T follicular helper cell (primary cell): ENCODE measurements at places on chromosomes 2 and 18.

GRCh38 chr2:151765760-151766410 is 31.6 kb upstream of the NEB start:
- DNase-seq = no peak

GRCh38 chr2:101291973-101292372 is 16.5 kb downstream of the RNF149 start:
- DNase-seq = no peak

GRCh38 chr2:128024816-128025215 is 3.0 kb downstream of the SAP130 start:
- DNase-seq = no peak

GRCh38 chr2:169979025-169979424 is 151.8 kb downstream of the UBR3 start:
- DNase-seq = no peak

DNA sequence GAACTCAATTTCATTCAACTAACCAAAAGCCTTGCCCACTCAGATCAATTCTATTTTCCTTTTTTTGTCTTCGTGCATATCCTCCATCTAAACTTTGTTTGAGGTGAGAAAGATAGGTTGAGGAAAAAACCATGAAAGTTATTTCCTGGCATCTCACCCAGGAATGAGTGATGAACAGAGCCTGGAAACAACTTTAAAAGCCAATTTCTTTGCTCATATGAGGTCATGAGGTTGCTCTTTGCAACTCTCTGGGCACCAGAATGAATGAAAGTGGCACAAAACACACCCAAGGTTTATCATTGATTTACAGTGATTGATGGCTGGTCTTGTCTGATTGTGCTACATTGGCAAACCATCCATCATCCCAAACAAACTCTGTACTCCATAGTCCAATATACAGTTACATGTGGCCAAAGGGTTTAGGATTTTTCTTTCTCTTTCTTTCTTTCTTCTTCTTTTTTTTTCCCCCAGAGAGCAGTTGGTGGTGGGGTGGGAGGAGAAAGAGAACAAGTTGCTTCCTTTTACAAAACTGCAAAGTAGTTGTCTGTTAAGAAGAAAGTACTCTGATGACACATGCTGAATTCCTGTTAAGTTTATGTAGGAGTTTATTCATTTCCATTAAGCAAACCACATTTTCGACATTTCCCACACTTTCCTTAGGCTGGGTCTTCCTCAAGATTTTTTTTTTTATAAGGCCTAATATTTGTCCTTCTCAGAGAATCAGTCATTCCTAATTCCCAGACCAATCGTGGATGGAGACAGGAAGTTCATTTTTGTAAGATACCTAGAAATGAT is 575.9 kb upstream of the ZEB2 start:
- no peak for DNase-seq

DNA sequence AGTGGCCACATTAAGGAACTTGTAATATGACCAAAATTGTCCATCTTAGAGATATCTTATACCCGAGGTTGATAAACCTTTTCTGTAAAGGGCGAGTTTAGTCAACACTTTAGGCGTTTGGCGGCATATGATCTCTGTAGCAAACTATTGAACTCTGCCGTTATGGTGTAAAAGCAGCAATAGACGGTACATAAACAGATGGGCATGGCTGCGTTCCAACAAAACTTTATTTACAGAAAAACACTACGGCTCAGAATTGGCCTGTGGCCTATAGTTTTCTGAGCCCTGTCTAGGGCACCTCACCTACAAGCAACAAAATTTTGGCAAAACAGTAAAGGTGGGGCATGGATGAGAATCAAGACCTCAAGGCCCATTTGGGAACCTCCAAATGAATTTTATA is 121.9 kb upstream of the HAAO start:
- DNase-seq = no peak

GRCh38 chr2:139194546-139194945 is 414.4 kb upstream of the NXPH2 start:
- no peak for DNase-seq

DNA sequence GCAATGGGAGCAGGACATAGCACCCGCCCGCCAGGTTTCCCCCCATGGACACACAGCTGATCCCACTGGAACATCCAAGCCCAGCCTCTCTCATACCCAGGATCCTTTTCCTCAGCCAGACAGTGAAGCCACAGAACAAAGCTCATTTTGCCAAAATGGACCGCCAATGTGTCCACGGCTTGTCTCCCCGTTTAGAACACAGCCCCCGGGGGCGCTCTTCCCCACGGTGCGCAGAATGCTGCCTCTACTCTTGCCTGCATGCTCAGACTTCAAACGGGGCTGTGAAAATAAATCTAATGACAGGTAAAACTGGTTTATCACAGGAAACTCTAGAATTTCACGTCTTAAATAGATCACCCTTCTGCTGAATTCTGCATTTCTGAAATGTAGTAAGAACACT is 548.5 kb upstream of the ID2 start:
- no peak for DNase-seq

DNA sequence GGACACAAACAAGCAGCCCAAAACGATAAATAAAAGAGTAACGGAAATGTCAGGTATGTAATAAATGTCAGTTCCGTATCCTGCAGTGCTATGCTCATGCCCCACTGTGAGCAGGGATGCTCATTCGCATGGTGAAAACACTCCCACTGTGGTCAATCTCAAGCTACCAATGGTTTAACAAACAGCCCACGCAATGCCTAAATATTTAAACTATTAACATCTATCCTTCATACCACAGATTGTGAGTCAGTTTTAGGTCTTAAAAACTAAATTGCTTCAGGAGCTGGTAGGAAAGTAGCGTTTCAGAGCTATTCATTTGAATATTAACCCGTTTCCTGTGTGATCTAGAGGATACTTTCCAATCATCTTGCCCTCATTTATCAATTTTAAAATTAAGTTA is 207.4 kb downstream of the TCF4 start:
- DNase-seq = no peak

DNA sequence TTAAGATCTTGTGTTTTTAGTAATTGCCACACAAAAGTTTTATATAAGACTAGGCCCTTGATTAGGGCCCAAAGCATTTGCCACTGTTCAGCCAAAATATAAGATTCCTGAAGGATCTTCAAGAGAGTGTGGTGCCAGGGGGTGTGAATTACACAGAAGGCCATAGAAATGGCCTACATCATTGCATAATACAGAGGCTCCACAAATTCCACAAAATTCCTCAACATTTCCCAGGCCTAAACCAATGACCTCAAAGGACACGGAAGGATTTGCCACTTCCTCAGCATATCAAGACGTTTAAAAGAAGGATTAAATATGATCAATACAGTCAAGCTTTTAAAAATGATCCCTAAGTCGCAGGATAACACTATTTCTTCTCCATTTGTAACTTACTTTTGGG is 24.1 kb downstream of the COL6A3 start:
- no peak for DNase-seq

DNA sequence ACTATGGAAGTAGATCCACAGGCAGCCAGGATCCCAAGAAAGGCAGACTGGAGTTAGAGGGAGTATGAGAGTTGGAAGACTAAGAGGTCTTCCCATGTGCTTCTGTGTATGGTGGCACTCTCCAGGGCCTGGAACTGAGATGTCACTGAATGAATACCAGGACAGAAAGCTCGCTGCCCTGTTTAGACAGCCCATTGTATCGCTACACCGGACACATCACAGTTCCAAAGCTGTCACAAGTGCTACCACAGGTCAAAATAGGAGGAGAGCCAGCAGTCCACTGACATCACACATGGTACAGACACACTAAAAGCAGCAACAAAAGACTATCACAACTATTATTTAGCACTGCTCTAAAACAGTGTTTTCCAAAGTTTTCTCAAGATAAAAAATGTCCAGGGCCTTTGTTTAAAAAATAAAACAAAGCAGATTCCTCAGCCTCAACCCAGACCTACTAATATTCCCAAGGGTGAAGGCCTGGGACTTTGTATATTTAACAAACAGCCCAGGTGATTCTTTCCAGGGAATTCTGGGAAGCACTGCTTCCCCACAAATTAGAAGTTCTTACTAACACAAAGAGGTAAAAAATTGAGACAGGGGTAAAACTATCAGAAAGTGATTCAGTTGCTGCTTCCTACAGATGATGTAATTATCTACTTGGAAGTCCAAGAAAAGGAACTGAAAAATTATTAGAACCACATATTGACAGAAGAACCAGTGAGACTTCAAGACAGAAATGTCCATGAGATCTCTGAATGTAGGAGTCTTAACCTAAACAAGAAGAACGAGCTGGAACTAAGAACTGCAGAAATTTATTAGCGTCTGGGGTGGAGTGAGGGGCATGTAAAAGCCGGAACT is 116.0 kb downstream of the DTNB start:
- no peak for DNase-seq

DNA sequence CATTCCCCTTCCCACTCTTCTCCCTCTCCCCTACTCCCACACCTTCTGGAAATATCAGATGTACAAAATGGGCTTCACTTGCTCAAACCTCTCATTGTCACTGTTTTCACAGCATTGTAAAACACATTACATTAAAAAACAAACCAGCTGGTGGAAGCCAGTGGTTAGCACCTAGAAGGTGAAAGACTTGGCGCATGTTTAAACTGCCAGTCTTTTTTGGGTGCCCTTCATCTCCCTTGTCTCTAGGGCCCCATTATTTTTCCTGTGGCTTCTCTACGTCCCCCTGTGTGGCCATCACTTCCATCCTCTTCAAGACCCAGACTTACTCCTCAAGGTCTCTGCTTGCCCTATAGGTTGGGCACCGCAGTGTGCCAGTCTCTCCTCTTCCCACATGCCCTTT is 34.9 kb downstream of the MGAT5 start:
- no peak for DNase-seq

- DNase-seq = no peak
Measured at GRCh38 chr2:62200291-62200841, 4.5 kb downstream of the B3GNT2 start.

GRCh38 chr18:79679552-79680099 is at the start of gene CTDP1:
CTDP1 (plus strand) TSS chr18:79679803; CDS start chr18:79679948, 145 bp downstream.
- DNase-seq = peak; percentile 82

DNA sequence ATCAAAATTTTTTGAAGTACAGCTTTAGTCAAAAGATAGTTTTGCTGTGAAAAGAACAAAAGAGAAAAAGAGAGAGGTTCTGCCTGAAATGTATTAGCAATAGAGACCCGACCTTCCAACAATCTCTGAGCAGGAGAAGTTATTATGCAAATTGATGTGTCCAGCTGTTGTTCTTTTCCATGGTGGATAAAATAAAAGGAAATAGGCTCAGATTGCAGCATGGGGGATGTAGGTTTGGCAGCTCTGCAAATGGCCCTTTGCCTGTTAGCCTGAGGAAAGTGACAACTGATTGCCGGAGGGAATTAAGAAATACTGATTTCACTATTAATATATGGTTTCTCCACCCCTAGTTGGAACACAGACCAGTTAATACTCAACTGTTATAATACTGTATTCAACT is 1283.2 kb upstream of the NXPH2 start:
- no peak for DNase-seq

DNA sequence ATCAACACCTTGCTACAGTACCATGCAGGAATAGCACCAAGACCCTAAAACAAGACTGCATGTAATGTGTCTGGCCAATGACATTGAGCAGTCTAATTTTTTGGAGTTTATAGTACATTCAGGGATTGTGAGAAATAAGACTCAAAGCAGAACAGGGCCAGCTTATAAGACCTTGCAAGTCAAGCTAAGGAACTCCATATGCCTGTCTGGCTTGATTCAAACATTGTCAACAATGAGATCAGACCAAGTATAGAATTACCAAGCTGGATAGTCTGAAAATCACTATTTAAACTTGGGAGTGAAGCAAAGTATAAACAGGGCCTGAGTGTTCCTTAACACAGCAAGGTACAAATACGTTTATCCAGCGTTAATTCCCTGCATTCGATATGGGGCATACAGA is 370.9 kb downstream of the CNTNAP5 start:
- DNase-seq = no peak

DNA sequence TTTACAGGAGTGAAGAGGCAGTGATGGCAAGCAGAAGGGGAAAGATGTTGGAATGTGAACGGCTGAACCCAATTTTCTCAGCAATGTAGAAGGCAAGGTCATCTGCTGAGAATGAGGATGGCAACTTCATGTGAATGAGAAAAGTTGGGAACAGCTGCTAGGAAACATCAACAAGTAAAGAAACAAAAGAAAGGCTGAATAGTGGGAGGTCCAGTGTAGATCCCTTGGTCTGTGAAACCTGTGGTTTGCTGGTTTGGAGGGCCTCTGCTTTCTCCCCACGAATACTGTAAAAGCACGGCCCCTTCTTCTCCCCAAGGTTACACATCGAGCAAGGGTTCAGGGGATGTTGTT is 27.4 kb downstream of the MARCHF4 start:
- no peak for DNase-seq

GRCh38 chr2:231370429-231370748 is 25.1 kb upstream of the B3GNT7 start:
- no peak for DNase-seq

DNA sequence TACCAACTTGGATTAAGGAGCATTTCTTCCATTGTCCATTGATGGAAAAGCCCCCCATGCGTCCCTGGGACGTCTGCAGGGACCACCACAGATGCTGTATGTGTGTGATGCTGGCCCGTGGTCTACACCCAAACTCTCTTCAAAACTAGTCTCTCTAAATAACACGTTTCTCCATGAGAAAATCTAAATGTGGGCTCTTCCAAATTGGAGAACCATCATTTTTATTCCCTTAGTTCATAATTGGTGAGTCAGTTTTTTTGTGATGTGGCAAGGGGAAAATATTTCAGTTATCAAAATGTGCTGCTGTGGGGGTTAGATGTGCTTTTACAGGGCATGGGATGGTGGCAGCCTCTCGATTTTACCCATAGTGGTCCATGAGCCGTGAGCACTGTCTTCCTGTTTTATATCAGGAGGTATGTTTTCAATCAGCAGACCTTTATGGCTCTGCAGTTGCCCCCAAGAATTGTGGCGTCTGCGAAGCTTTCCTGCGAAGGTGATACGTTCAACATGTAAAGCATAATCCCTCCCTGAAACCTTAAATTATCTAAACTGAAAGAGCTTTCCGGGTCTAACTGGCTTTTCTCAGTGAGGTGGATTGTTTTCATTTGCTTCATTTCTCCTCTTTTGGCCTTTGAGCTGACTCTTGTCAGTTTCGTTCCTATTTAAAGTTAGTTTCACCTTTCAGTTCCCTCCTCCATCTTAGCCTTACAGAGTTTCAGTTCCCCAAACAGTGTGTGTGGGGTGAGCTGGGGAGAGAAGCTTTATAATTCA is 78.4 kb downstream of the SETBP1 start:
- no peak for DNase-seq

DNA sequence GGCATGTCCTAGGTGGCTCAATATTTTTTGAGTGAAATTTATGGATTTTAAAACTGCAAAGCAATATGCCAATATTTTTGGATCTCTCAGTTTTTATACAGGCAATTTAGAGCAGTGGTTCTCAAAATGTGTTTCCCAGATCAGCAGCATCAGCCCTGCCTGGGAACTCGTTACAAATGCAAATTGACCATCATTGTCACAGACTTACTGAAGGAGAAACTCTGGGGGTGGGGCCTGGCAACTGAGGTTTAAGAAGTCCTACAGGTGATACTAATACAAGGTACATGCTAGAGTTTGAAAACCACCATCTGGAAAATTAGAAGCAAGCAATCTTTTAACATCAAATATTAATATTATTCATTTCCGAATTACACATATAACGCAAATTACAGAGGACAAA is 215.6 kb upstream of the PID1 start:
- DNase-seq = no peak
